ENCODE measurements at places on chromosomes 12 and 14.
A peak's percentile ranks its signal among the peaks of the same experiment; 100 is the strongest.

- peak; percentile 78 for DNase-seq
Measured at GRCh38 chr12:55940065-55940732, 9.2 kb downstream of the DGKA start.

DNA sequence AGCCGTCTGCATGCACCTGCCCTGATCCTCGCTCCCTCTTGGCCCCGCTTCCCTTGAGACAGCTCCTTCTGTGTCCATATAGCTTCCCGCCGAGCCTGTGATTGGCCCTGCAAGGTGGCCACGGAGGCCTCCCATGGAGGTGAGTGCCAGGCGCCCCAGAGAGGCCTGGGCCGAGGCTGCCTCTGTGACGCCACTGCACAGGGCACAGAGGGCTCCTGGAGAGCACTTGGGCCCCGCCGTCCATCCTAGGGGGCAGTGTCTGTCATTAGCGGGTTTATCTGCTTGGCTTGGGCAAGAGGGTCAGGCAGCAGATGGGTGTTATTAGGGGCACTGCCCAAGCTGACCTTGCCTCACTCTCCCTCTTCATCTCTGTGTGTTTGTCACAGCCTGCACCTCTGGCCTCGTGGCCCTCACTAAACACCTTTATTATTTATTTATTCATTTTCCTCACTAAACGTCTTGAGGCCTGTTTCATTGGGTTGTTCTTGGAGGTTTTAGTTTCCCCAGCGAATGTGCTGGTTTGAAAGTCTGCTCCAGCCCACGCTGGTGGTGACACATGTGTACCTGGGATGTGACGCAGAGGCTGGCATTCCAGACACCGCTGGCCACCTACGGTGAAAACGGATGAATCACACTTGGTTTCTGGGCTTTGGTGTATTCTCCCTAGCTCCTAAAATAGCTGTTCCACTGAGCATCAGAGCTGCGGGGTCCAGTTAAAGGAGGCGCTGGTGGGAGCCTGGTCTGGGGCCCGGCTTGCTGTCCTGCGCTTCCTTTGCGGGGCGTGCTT is 5.9 kb downstream of the ZFYVE21 start:
- DNase-seq, result peak; percentile 41

- DNase-seq, result no peak
Measured at GRCh38 chr14:31945074-31945613, 132.0 kb upstream of the ARHGAP5 start.

DNA sequence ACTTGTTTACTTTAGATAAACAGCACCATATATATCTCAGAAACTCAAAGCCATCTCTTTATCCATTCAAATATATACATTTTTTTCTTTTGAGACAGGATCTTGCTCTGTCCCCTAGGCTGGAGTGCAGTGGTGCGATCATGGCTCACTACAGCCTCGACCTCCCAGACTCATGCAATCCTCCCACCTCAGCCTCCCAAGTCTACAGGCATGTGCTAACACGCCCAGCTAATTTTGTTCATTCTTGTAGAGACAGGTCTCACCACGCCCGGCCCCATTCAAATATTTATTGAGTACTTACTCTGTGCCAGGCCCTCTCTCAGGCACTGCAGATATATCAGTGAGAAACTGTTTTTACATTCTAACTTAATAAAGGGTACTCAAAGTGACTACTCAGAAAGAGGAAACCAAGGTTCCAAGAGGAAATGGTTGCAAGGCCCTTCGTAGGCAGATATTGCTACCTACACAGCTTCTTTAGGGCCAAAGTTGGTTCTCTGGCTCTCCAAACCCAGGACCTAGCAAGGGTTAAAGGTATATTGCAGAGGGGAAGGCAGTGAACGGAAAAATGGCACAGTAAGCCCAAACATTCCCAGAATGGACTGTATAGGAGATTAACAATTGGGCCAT is 2.9 kb downstream of the ATXN3 start:
- DNase-seq, result no peak

DNA sequence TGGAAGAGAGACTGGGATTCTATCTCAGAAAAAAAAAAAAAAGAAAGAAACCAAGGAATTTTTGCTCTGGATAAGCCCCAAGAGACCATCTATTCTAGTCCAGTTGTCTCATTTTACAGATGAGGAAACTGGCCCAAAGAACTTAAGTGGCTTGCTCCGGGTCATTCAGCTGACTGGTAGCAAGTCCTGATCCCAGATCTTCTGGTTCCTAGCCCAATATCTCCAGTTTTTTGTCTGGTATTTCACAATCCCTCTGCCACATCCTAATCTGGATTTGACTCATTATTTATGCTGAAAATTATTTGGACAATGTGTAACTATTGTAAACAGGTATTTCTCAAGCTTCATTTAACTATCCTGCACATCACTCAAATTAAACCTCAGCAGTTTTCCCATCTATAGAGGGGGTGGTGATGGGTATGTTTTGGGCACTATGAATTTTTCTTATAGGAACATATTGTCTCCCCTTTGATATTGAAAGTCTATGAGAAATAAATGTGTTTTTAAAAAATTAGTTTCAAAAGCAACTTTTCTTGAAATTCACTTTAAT is 43.4 kb downstream of the PPP2R5E start:
- no peak for DNase-seq

- DNase-seq, result peak; percentile 14
Measured at GRCh38 chr12:95998611-95999286, 2.6 kb upstream of the HAL start.

- DNase-seq, result no peak
Measured at GRCh38 chr12:113061061-113061694, 4.6 kb downstream of the DTX1 start.

DNA sequence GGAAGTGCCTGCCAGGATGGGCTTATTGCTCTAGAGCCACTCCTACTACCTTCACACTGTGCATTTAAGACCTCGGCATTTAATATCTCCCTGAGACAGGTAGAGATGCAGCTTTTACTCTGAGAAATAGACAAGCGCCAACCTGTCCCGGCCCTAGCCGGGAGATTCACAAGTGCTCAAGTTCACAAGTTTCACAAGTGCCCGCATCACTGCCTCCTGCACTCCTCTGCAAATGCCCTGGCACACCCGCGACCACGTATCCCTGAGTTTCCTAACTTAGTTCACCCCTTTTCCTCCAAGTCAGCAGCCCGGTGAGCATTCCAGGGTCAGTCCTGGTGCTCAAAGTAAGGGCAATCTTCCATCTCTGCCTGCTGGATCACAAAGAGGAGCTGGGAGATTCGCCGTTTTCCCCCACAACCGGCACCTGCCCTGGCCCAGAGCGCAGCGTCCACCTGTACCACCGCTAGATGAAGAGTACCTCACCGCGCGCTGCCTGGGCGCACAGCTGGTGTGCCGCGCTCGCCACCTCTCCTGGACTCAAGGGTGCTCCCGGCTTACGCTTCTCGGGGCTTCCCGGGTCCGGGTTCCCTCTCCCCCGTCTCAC is 5.0 kb upstream of the SLC38A4 start:
- DNase-seq, result no peak

GRCh38 chr14:93859957-93860356 is 67.2 kb upstream of the FAM181A start:
- no peak for DNase-seq

GRCh38 chr12:9786726-9787717 is 26.3 kb upstream of the CD69 start:
- no peak for DNase-seq

- no peak for DNase-seq
Measured at GRCh38 chr14:104424406-104425072, 155.0 kb upstream of the C14orf180 start.

DNA sequence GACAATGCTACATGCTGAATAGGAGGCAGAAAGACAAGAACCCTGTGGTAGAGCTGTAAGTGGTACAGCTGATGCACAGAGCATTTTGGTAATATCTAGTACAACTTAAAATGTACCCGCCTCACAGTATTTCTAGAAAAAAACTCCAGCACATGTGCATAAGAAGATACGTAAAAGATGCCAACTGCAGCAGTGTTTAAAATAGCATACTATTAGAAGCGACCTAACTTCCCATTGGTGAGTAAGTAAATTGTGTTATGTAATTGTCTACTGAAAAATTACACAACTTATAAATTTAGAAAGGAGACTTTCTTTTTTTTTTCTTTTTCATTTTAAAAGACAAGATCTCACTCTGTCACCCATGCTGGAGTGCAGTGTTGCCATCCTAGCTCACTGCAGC is 114.3 kb upstream of the CAND1 start:
- no peak for DNase-seq

DNA sequence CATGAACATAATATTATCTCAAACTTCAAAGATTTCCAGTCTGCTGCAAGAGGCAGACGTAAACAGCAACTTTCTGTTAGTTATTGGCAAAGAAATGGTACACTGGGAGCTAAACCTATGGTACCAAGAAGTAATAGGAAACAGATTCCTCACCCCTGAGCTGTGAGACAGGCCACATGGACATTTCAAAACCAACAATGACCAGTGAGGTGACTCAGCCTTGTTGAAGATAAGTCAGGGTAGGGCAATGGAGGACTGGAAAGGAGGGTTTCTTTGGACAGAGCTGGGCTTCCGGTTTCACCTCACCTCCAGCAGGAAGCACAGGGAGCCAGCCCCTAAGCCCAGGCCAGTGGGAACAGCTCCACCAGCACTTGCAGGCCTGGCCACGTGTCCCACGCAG is 1320.5 kb downstream of the AACS start:
- no peak for DNase-seq

- no peak for DNase-seq
Measured at GRCh38 chr12:80373666-80374065, 70.4 kb upstream of the PTPRQ start.

GRCh38 chr14:91111443-91111842 is 2.4 kb upstream of the DGLUCY start:
- DNase-seq, result no peak

DNA sequence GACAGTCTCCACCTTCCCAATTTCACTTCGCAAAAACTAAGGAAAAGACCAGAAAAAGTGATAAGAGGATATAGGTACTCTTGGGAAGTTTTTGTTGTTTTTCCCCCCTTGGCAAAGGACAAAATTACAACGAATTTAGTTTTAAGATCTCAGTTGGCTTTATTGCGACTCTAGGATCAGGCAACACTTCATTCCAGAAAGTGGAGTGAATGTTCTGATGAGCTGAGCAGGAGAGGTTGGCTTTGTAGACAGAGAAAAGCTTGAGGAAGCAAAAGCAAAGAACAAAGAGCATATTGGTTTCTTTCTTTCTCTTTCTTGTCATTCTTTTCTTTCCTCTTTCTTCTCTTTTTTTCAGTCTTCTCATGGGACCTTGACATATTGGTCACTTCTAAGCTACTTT is 640 bp upstream of the ZFYVE1 start:
- DNase-seq, result no peak

GRCh38 chr14:50590464-50590863 is 30.5 kb downstream of the ATL1 start:
- DNase-seq, result no peak

GRCh38 chr12:104604995-104605675 is 148.4 kb downstream of the CHST11 start:
- no peak for DNase-seq

DNA sequence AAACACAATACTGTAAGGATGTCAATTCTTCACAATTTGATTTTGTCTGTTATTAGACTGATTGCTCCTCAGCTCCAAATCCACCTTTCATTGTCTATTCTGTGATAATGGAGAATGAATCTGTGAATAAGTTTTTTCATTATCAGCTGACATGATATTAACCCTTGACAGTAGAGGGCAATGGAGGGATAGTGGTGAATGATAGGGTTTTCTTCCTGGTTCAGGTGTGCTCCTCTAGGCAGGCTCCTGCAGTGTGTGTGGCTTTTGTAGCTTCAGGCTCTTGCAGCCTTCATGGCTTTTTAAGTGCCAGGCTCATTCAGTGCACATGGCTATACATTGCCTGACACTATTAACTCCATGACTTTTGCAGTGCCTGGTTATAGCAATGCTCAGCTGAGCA is 23.4 kb upstream of the ZNF641 start:
- DNase-seq, result no peak

- DNase-seq, result peak; percentile 72
Measured at GRCh38 chr12:124453419-124454351, 113.7 kb downstream of the NCOR2 start.

GRCh38 chr12:110498984-110499706 is 2.8 kb downstream of the VPS29 start:
- no peak for DNase-seq

GRCh38 chr14:50544911-50545310 is 12.5 kb upstream of the MAP4K5 start:
- DNase-seq, result no peak

GRCh38 chr12:3379079-3379478 is 111.9 kb upstream of the PRMT8 start:
- DNase-seq, result no peak

GRCh38 chr12:6306599-6307220 is 3.8 kb upstream of the PLEKHG6 start:
- DNase-seq, result no peak

GRCh38 chr12:6167327-6168280 is 32.6 kb upstream of the CD9 start:
- DNase-seq, result peak; percentile 52

GRCh38 chr12:123474485-123475245 is 16.7 kb downstream of the SNRNP35 start:
- no peak for DNase-seq

- no peak for DNase-seq
Measured at GRCh38 chr12:88391556-88391955, 188.7 kb downstream of the KITLG start.

DNA sequence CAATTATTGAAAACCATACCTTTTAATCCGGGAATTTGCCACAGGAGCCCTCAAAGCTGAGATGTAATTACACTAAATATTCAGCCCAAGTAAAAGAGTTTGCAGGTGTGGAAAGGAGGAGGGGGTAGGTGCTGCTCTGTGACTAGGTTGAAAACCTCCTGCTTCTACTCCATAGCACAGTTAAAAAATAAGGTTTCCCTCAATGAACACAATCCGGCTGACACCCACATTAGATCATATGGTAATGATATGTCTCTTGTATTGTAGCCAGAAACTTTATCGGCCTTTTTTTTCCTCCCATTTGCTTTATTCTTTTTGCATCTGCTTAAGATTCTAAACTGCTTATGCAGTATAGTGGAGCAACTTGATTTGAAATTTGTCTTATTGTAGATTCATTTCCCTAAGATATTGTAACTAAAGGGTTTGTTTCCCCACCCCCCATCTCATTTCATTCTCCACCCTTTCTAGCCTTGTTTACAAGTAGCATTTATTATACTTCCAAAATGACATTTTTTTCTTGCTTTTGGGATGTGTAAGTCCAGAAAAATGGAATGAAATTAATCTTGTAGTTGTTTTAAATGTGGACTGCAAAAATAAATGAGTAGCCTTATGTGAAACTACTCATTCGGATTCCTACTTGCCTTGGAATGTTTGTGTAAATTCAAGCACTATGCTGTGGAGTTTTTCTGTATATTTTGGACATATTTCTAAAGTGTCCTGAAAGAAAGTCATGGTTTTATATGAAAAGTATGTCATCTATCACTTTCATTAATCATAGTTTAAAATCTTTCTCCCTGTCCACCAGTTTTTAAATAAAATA is at the start of gene DCN:
DCN (minus strand) TSS at position 182 of the 820 bp plus-strand sequence. CDS start 4,265 bp downstream, outside the sequence.
- DNase-seq, result no peak

GRCh38 chr14:39755269-39755878 is 323.1 kb upstream of the FBXO33 start:
- no peak for DNase-seq

GRCh38 chr14:101350691-101351090 is 210.6 kb upstream of the DIO3 start:
- DNase-seq, result no peak

Measured in stimulated activated CD4-positive, alpha-beta T cell treated with anti-CD3 and anti-CD28 coated beads, Interleukin-4, amount 100 ng/mL, for 1 hour (primary cell).